GM23248 (cell line): ENCODE measurements at places on chromosomes 6 and 20. TPM values are rescaled to one million over a fixed set of nuclear protein-coding genes. Genes with fewer than 3 reads are reported as not detected.
A peak's percentile ranks its signal among the peaks of the same experiment; 100 is the strongest.

DNA sequence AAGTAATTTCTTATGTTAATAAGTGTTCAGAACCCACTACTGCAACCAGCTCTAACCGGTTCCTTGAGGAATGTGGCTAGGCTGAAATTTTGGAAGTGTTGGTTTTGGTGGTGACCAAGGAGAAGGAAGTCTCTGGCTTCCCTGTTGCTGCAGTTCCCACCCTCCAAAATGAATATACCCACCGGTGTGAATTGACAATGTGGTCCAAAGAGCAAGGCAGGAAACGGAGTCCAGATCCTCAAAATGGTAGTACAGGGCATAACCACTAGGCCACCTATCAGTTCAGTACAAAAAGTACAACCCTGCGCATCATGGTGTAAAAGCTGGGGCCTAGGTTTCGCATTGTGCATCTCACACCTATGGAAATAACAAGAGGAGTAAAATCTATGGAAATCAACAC is 2.8 kb downstream of the ADNP start:
- DNase-seq: no peak

DNA sequence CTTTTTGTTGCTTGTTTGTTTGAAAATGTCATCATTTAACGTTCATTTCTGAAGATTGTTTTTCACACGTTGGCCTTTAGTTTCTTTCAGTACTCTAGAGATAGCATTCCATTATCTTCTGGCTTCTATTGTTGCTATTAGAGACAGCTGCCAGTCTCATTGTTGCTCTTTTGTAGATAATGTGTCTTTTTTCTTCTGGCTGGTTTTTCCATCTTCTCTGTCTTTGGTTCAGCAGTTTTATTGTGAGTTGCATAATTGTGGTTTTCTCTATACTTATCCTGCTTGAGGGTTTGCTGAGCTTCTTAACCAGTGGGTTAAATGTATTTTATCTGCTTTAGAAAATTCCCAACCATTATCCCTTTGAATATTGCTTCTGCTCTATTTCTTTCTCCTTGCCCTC is 23.2 kb upstream of the AIG1 start:
- DNase-seq: no peak

DNA sequence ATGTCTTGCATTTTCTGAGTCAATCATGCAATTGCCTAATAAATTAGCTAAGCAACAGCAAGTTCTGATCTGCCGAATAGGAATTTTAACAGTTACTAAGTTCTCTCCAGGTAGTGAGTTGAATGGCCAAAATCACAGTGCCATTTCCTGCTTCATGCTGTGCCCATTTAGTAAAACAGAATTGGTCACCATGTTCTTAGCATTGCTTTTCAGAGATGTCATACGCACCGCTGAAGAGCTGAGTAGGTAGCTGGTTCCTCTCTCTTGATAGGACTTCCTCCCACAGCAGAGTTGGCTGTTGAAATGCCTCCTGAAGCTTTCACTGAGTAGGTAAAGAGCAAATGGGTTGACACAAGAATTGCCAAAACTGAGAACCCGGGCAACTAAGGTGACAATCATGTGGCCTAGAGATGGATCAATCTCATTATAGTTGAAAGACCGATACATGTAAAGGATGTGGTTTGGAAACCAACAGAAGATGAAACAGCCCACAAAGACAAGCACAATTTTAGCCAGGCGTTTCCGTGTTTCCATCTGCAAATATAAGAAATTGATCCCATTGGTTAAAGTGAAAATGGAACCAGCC is 57.1 kb upstream of the GJE1 start:
- DNase-seq: no peak

DNA sequence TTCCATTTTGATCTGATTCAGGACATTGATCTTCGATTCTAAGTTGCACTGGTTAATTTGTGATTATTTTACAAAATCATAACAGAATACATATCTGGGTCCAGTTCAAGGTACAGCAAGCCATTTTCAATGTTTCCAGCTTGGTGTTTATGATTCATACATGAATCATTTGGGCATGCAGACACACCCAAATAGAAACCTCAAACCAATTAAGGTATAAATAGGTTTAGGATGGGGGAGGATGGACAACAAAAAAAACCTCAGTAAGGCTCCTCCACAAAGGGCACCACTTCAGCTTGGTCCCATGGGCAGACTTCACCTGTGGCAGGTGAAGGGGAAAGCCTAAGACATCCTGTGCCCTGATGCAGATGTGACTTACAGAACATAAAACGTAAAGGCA is 192.7 kb downstream of the KHDC1L start:
- DNase-seq: peak; percentile 74

DNA sequence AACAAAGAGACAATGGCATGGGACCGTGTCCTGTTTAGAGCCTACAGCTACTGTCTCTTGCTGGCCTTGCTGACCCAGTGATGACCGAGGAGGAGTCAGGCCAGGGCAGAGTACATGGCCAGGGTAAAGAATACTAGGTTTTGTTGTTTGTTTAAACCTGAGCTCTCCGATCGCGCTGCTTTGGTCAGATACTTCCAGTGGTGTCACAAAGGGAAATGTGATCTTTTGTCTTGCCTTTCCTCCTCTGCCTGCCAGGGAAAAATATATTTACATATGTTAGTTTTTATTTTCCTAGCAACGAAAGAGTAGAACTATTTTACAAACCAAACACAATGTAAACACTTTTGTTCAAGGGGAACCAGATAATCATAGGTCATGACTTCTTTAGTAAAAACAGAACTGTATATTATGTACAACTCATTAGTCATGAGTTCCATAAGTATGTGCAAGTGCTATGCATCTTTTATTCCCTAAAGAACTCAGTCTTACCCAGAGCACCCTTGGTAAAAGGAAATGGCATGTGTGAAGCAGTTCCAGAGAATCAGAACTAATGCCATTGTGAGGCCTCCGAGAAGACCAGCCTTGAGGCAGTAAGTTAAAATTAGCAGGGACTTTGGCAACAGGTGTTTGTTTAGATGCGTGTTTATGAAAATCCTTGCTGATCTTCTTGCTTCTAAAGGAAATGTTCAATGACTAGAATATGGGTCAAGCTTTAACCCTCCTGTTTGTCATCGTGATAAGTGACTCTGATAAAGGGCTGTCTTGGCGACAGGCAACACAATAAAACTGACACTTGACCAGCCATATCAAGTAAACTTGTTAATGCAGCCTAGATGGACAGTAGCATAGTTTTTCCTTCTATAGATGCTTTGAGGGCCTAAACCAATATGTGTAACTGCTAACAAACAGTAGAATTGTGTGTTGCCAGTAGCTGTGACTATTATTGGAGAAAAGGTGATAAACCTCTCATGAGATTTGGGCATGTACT is 204.6 kb downstream of the NKAIN2 start:
- DNase-seq: no peak

ZNF165 gene
- 0.25 and 0.86 TPM in 2 replicates for total RNA-seq

DNA sequence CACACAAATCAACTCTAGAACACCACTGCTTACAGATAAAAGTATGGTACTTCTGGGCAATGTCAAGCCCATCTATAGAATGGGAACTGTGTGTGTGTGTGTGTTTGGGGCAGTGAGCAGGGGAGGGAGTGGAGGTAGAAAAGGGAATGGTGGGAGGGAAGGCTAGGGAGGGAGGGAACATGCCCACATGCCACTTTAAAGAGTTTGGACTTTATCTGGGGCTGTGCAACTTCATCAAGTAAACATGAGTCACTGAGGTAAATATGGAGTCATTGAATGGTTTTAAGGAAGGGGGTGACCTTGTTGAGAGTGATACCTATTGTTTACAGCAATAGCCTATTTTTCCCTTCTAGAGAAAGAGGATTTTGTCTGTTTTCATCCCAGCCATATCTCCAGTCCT is 22.5 kb upstream of the RNGTT start:
- no peak for DNase-seq

NANP gene
- 4.0 and 7.1 TPM in 2 replicates for total RNA-seq

- DNase-seq: no peak
Measured at GRCh38 chr20:35034145-35034544, 58.5 kb downstream of the TRPC4AP start.

DNMT3B gene
- 1.5 and 2.0 TPM in 2 replicates for total RNA-seq
